ENCODE measurements at places on chromosomes 3 and 15.

DNA sequence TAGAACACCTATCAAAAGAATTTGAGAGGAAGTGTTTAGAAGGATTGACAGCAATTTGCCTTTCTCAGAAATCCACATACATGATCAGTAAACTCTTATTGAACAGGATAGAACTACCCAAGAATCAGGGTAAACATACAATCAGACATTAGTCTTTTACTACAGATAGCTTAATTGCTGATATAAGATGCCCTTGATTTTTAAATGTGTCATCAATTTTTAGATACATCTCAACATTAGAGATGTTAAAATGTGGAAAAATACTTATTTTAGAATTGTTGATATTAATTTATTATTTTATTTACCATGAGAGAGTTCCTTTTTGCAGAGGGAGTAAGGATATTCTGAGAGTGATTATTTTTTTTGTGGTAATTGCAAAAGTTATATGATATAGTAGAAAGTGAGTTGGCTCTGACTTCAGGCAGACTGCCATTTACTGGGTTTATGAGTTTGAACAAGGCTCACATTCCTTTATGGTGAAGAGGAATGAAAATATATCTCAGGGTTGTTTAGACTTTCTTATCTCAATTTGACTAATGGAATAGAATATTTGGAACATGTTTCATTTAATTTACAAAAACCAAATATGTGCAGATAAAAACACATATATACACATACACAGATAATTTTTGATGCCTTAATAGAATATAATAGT, 302.8 kb upstream of the GOLIM4 start:
- no peak for DNase-seq

GRCh38 chr3:155581579-155581978, 163.3 kb downstream of the PLCH1 start:
- no peak for DNase-seq

DNA sequence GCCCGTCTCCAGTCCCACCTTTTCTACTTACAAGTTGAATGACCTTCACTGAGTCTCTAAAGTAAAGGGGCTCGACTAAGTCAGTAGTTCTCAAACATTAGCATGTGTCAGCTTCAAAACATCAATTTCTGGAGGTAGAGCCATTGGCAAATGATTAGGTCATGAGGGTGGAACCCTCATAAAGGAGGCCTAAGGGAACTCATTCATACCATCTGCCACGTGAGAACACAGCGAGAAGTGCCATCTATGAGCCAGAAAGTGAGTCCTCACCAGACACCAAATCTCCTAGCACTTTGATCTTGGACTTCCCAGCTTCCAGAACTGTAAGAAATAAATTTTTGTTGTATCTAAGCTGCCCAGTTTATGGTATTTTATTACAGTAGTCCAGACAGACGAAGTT, 129.8 kb downstream of the MEX3B start:
- DNase-seq, result no peak

DNA sequence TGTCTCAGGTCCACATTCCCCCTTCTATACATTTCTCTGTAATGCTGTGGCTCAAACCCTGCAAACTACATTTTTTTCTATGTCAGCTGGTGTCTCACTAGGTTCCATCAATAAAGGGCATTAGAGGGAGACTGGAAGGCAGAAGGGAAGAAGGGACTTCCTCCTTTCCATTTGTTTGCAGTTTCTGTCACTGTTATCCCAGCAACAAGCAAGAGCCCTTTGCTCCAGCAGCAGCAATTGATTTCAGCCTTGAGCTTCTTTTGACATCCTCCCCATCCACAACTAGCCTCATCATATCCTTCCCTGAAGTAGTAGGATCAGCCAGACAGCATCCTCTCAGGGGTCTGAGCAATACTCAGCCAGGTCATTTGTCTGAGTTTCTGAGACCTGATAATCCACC, 5.3 kb upstream of the NCK1 start:
- no peak for DNase-seq

GRCh38 chr3:198081421-198081844, 121.4 kb downstream of the LMLN start:
- no peak for DNase-seq

DNA sequence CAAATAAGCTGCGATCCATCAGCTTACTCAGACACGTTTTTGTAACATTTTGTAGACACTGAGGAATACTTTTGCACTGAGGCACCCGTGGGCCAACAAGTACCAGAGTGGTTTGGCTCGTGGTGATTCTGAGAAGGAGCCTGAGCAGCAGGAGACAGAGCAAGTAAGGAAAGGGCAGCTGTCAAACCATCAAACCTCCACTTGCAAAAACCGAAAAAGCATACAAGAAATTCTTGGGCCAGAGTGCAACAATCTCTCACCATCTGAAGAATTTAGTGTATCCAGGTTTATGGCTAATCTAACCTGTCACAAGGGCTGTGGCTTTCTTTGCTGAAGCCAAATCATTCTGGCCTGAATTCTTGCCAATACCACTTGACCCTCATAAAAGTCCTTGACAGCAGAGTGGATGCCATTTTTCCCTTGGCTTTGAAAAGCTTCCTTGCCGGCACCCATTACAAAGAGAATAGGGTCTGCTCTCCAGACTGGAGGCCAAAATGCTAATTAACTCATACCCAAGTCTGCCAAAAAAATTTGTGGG, 56.7 kb downstream of the MYO1E start:
- DNase-seq, result no peak
